Cortex of kidney (tissue), 1 donor: ENCODE measurements at places on chromosomes 13 and 19.

GRCh38 chr19:24166055-24166454 lies 79.1 kb downstream of the ZNF254 start:
- no peak for DNase-seq

DNA sequence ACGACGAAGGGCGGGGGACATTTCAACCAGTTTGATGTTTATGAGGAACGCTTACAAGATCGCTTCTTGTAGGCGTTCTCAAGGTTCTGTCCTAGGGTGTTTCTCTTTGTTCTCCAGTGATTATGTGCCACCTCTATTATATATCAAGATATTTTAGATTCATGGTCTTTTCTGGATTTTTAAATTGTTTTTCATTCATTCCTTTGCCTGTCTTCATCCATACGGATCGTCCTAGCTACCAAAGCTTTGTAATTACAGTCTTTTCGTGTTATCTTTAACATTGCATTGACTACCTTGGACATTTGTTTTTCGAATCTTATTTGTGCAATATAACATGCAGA lies 342 bp upstream of the EID2 start:
- DNase-seq: no peak

- DNase-seq: no peak
Measured at GRCh38 chr13:102686024-102686423, 8.8 kb downstream of the METTL21C start.

- no peak for DNase-seq
Measured at GRCh38 chr19:2694196-2694595, 8.3 kb downstream of the GNG7 start.

GRCh38 chr19:16957151-16957701 lies 68.4 kb downstream of the F2RL3 start:
- DNase-seq: no peak

DNA sequence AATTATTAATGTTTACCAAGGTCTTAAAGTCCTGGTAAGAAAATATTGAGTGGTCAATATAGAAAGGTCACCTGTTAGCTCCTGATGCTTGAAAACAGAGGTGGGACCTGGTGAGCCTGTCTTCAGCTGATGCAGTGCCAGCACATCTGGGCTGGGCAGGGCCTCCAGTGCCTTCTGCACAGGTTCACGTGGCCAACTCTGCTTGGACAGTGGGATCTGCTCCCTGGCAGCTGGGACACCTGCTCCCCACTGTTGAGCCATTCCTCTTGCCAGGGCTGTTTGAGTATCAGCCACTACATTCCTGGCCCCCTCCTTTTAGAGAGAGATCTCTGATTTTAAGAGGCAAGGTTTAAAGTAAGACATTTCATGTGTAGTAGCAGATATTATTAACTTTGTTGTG lies 135.0 kb downstream of the TM9SF2 start:
- DNase-seq: no peak

GRCh38 chr19:18895038-18895823 lies 727 bp downstream of the CERS1 start:
- no peak for DNase-seq

DNA sequence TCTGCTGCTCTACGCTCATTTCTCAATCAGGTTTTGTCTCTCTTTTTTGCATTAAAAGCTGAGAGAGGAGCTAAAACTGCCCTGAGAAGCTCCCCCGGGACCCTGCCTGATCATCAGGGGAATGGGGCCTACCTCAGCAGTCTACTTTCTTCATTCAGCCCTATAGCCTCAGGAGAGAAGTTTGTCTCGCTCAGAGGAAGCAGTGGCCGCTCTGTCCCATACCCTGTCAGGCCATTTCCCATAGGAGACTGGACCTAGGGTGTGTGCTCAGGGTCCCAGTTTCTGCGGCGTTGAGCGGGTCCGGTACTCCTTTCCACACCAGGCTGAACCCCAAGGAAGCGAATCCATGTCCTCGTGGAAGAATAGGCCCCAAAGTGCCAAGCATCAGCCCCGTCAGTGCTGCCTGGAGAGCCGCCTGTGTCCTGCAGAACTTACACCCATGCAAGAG lies 21.7 kb downstream of the UBE2L5 start:
- no peak for DNase-seq

DNA sequence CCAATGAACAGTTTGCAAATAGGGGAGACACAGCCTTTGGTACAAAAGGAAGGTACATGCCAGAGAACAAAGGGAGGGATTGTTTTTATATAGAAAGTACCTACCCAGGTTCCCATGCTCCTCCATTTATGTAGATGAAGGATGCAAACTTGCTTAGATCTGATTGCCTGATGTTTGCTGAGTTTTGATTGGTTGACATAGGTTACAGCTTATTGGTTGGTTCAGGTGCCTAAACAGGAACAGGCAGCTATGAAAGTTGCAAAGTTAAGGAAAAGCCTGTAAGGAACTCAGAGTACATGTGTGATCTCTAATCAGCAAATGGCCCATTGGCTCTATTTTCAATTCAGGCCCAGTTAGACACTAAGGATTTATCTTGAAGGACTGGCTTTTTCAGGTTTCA lies 6.5 kb upstream of the NAA16 start:
- no peak for DNase-seq

DNA sequence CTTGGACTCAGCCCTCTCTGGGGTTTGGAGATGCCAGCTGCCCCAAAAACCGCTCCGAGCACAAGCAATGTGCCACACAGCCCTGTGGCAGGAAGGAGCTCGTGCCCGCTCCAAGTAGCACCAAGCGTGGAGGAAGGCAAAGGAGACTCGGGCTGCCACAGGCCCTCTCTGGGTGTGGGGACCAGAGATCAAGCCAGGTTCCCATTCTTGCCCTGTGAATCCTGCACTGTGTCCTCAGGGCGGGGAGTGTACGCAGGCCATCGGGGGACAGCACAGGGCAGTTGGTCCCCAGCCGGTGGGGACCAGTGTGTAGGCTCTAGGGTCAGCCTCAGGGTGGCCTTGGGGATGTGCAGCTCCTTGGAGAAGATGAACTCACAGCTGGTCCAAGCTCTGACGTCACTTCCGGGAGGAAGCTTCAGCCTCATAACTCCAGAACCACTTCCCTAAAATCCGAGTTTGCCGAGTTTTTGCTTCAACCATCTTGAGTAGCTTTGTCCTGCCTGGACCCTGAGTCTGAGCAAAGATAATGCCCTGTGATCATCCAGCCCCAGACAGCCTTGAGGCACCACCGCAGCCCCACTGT lies 9.3 kb upstream of the CPAMD8 start:
- DNase-seq: no peak

GRCh38 chr13:93227878-93228642 lies 1.5 kb downstream of the GPC6 start:
- DNase-seq: no peak

- DNase-seq: no peak
Measured at GRCh38 chr19:33134571-33135041, 2.7 kb downstream of the WDR88 start.
